ENCODE measurements at places on chromosomes 4 and X.
A peak's percentile ranks its signal among the peaks of the same experiment; 100 is the strongest.

- no peak for DNase-seq
Observed at GRCh38 chr4:82789025-82789776, 9.4 kb downstream of the SCD5 start.

DNA sequence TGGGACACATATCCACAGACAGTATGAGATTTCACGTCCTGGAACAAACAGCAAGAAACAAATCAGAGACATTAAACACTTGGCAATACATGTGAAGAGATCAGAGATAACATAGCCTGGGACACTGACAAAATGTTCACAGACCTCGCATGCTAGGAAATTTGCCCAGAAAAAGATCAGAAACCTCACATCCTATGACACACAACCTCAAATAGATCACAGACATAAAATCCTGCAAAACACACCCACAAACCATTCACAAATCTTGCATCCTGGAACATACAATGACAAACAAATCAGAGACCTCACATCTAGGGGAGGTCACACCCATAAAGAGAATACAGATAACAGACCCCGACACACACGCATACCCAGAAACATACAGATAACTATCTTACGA lies 18.0 kb downstream of the SUV39H1 start:
- DNase-seq = no peak

- no peak for DNase-seq
Observed at GRCh38 chrX:111282139-111282538, 11.9 kb upstream of the CAPN6 start.

- DNase-seq = no peak
Observed at GRCh38 chr4:26058537-26058936, 144.5 kb downstream of the SMIM20 start.

- DNase-seq = no peak
Observed at GRCh38 chr4:120293341-120293740, 226.7 kb upstream of the MAD2L1 start.

DNA sequence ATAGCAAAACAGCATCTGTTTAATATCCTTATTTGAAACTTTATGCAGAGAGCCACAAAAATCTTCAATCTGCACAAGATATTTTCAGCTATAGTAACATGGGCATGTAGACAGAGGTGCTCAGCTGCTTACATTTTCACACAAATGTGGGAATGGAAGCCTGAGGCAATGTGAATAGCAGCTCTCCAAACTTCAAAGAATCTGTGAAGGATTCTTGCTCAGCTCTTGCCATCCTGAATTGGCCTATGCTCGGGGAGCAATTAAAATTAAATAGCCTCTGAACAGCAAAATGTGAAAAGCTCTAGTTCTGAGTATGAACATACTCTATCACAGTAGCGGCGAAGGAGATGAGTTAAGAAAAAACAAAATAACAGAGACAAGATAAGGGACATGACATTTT lies 1523.8 kb downstream of the PCDH7 start:
- DNase-seq = no peak

- no peak for DNase-seq
Observed at GRCh38 chr4:113700602-113701150, 60.9 kb downstream of the CAMK2D start.

DNA sequence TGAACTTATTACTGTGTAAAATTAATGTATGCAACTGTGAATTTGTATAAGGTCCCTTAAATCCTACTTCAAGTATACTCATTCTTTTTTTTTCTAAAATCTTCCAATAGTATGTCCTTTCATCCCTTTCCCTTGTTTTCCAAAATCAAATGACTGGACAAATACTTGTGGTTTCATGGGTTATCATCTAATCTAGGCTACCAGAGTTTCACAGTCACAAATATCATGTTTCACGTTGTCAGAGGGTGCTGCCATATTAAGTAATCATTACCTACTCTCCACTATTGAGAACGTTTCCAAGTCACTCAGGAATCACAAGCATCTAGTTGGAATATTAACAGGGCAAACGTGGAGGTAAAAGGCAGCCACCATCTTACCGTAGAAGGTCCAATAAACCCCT lies 1235.0 kb upstream of the TENM3 start:
- no peak for DNase-seq

DNA sequence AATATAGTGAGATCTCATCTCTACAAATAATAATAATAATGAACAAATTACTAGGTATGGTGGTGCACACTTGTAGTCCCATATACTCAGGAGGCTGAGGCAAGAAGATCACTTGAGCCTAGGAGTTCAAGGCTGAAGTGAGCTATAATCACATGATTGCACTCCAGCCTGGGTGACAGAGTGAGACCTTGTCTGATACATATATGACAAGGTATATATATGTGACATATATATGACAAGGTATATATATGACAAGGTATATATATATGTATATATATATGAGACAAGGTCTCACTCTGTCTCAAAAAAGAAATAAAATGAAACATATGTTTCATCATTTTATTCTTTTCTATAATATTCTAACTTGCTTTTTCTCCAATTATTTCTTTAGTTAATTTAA lies 278.1 kb upstream of the TET2 start:
- DNase-seq = no peak

- no peak for DNase-seq
Observed at GRCh38 chr4:104064646-104065577, 345.1 kb upstream of the TACR3 start.

DNA sequence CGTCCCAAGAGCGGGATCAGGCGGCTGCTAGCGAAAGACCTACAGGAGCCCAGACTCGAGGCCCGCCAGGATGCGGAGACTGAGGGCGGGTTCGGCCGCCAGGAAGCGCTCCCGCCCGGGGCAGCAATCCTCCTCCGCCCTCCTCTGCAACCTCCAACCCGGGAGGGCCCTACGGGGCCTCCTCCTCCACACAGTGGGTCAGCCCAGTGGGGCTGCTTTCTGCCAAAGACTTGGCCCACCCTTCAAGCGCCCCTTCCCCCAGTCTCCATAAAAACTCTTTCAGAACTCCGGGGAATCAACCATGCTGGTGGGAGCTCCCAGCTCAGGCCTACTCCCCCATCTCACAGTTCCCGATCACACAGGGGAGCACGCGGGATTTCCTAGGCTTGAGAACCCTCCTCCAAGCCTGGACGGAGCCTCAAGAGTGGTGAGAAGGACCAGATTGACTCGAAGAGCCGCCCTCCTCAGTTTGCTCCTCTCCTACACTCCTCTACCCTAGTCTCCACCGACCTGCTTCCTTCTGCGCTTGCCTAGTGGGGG lies 77.5 kb downstream of the RLIM start:
- peak; percentile 76 for DNase-seq

DNA sequence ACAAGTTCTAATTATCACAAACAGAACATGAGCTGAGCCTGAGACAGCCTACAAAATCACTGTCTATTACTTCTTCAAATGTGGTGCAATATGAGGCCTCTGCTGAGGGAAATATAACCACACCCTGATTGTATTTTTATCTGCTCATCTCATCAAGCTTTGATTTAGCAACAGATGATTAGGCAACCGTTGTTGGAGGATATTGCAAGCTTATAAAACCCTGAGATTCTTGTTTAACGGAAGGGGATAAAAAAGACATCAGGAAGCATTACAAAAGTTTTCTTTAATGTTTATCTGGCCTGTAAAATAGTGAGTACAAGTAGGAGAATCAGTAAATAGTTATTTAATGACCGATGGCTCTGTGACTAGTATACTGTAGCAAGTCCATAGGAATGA lies 108.5 kb downstream of the ZNF330 start:
- no peak for DNase-seq

GRCh38 chrX:17635231-17635630 lies 102.1 kb upstream of the SCML1 start:
- DNase-seq = no peak

DNA sequence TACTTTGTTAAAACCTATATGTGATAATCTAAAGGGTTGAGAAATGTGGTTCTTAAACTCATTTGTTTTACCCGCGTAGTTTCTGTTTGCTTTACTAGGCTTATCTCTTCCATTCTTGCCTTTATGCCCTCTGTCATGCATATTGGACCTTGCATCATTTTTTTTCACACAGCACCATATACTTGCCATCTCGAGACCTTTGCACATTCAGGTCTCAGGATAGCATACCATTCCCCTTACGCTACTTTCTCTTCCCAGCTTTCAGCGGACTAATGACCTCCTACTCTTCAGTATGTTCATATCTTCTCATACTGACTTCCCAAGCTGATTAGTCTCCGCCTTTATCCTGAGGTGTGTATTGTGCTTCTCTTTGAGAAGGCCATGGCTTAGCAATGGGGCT lies 40.5 kb downstream of the USP38 start:
- DNase-seq = no peak

GRCh38 chrX:51874123-51874522 lies 19.3 kb upstream of the MAGED1 start:
- no peak for DNase-seq

DNA sequence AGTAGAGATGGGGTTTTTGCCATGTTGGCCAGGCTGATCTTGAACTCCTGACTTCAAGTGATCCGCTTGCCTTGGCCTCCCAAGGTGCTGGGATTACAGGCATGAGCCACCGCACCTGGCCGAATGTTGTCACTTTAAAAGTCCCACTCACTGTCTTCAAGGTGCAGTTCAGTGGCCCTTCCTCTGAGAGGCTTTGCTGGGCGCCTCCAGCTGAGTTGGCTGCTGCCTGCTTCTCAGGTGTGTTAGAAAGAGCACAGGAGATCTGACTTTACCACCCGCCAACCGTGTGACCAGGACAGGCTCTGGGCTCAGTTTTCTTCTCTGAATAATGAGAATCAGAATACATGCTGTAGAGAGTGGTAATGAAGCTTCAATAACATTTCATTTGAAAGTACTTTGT lies 207.4 kb downstream of the CEP135 start:
- no peak for DNase-seq

DNA sequence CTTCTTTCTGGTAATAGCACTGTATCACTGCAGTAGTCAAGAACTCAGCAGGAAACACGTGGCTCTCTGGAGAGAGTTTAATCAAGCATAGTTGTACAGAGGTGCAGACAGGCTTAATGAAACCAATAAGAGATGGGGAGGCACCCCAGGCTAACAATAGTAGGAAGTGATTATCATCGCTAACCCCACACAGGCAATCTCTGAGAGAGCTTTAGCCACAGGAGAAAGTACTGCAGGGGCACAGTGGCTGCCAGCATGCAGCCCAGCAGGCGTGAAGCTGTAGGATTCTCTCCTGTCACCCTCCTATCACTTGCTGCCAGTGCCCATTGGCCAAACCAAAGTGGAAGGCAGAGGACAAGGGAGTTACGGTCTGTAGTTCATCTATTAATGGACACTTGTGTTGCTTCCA lies 450.0 kb upstream of the RASGEF1B start:
- no peak for DNase-seq

GRCh38 chr4:116664198-116664597 lies 421.2 kb downstream of the TRAM1L1 start:
- DNase-seq = no peak

GRCh38 chr4:77355731-77356130 lies 198.7 kb downstream of the CCNG2 start:
- DNase-seq = no peak

DNA sequence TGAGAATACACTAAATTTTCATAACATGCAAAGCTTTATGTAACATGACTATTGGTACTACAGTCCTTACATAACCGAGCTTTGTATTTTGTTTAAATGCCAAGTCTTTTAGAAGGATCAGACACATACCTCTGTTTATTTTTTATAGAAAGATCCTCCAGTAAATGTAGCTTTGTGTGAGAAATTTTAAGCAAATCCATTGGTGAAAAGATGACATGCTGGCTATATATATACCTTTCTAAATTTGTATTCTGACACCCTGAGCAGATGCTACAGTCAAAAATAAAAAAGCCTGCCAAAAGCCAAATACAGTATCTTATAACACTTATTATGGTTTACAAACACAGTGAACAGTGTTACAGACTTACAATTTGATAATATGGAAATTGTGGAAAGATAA lies at the start of gene YIPF7:
Gene YIPF7 (minus strand): TSS at position 201 of the 400 bp plus-strand sequence. CDS start 1,525 bp downstream, outside the sequence.
- no peak for DNase-seq

- no peak for DNase-seq
Observed at GRCh38 chr4:169068423-169068822, 58.4 kb upstream of the CBR4 start.

GRCh38 chr4:145739845-145740244 lies 59.9 kb downstream of the C4orf51 start:
- DNase-seq = no peak

- no peak for DNase-seq
Observed at GRCh38 chr4:168811786-168812651, 198.0 kb downstream of the CBR4 start.

DNA sequence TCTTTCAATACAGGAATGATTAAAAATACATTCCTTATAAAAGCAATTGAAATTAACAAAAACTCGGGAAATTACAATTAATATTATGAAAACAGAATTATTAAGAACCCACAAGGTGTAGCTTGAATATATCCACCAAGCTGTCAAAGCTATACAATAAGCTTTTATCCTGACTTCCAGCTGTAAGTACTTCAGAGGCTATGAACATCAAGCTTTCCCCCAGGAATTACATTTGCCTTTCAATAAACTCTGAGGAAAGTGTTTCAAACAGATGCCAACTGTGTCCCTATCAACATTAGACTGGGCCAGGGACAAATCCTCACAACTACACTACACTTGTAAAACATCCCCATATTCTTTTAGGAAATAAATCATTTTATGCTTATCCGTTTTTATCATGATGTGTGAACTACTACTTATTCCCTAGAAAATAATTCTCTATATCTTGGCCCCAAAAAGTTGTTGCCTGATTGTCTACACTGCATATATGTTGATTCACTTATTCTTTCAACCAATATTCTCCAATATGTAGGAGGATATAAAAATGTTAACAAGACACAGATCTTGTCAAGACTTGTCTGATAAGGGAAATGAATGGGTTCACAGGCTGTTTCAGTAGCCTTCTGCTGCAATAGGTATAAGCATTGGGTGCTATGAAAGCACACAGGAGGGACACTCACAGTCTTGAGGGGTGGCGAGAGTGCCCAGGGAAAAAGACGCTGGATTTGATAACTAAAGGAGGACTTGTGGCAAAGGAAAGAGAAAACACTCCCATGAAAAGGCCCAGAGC lies 494.1 kb downstream of the CENPC start:
- DNase-seq = no peak

DNA sequence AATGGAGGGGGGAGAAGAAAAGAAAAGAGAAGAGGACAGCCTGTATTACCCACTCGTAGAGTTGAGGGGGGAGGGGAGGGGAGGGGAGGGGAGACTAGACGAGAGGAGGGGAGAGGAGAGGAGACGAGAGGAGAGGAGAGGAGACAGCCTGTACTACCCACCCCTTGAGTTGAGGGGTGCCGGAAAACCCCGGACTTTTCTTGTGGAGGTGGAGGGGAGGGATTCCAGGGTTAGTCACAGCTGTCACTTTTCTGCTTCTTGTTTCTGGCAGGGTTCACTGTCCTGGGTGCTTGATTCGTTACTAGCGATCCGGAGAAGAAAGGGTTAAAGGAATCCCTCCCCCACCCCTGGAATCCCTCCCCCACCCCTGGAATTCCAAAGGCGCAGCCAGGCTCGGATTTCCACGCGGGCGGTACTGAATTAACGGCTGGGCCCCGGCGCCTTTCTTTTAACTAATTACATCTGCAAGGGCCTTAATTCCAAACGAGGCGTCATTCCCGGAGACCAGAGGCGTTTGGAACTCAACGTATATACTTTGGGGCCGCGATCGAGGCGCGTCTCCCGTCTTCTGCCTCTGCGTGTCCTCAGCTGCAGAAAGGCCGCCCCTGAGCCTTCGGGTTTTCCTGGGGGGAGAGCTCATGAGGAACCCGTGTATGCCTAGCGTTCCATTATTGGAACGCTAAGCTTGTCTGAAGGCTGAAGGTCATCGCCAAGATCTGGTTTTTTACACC lies 20.1 kb upstream of the CSF2RA start:
- no peak for DNase-seq

GRCh38 chr4:3255611-3256186 lies 6.7 kb downstream of the MSANTD1 start:
- DNase-seq = peak; percentile 68
